NCI-H1694 (cell line): ENCODE measurements at places on chromosomes 3 and 15.

DNA sequence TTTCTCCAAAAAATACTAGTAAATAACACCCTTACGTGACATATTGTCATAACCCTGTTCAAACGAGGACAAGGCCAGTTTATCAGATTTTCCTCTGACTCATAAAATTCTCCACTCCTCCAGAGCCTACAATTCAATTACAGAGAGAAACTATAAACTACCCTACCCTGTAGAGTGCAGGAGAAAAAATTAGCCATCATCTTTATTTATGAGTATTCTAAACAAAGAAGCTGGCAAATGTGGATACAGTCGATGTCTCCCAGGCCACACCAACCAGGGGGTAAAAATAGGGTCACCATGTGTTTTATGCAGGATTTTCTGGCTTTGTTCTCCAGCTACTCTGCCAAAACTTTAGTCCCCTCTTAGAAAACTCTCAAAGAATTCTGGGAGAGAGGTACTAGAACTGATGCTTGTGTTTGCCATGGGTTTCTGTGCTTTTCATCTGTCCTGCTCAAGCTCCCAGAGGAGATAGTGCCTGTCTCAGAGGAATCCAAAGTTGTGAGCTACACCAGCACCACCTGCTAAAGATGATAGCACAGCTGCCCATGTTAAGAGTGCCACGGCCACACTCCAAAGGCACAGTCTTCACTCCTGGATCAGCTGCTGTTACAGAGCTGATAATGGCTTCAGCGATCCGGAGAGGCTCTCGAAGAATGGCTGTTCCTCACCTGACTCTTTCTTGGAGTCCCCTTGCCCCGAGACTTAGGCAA is 150.2 kb downstream of the IMPG2 start:
- DNase-seq, result no peak

DNA sequence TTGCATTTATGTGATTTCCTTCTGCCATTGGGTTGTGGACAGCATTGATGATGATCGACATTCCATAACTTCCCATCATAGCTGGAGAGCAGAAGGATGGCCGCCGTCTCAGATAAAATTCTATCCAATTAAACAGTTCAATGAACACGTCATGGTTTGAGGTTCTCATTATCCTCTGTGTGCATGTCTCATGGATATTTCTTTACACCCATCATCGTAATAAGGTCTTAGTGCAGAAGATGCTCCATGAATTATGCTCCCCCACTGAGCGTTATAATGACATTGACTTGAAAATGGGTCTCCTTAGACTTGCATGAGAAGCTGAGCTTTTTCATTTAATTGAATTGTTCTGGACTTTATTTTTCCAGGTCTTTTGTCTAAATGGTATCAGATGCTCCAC is 92.1 kb downstream of the TRIM42 start:
- DNase-seq, result no peak

DNA sequence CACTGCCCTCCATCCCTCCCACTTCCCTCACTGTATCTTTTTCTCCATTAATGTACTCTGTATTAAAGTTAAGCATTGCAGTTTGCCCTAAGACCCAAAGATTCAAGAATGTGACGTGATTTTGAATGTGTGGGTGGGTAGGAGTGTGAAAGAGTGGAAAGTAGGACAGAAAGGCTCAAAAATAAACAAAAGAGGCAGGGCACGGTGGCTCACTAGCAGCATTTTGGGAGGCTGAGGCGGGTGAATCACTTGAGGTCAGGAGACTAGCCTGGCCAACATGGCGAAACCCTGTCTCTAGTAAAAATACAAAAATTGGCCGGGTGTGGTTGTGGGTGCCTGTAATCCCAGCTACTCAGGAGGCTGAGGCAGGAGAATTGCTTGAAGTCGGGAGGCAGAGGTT is 18.4 kb downstream of the TFRC start:
- no peak for DNase-seq

DNA sequence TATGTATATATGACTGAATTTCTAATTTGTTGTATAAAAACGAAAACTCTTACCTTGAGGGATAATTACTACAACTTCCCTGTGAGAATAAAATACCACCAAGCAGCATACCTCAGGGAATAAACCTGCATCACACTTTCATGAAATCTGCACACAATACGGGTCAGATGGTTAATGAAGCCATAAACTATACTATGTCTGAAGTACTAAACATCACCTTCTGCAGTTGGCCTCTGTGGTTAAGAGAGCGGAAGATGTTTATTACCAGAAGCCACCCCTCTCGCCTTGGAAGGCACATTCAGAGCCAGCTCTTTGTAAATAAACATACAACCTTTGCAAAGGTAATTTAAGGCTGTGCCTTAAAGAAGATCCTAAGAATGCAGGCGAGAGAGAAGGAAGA is 462.1 kb upstream of the NR2F2 start:
- DNase-seq, result no peak

GRCh38 chr3:47057212-47057671 is 77.8 kb downstream of the NBEAL2 start:
- no peak for DNase-seq

- peak; percentile 92 for DNase-seq
These were observed 93.4 kb downstream of the CCNL1 start for GRCh38 chr3:157066335-157067098.

GRCh38 chr3:56763233-56763632 is 38.5 kb downstream of the ARHGEF3 start:
- no peak for DNase-seq

GRCh38 chr3:127041264-127041820 is 58.4 kb downstream of the PLXNA1 start:
- no peak for DNase-seq

- DNase-seq, result no peak
These were observed 164.5 kb downstream of the WNT5A start for GRCh38 chr3:55322638-55323037.

DNA sequence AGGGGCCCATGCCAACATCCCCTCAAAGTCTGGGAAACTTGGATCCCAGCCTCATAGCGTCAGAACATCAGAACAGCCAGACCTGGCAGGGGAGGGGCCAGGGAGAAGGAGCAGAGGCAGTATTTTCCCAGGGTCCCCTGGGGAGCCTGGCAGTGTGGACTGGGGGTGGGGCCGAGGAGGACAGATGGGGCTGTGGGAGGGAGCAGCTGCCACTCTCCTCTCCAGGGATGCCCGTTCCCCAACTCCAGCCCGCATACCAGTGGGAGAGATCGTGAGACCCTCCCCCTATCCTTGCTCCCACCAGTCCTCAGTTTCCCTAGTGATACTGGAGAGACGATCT is 6.5 kb upstream of the DNAJB8 start:
- DNase-seq, result peak; percentile 88

GRCh38 chr15:58705105-58705504 is 44.4 kb downstream of the ADAM10 start:
- no peak for DNase-seq

GRCh38 chr3:169607949-169608348 is 55.6 kb downstream of the MECOM start:
- no peak for DNase-seq

DNA sequence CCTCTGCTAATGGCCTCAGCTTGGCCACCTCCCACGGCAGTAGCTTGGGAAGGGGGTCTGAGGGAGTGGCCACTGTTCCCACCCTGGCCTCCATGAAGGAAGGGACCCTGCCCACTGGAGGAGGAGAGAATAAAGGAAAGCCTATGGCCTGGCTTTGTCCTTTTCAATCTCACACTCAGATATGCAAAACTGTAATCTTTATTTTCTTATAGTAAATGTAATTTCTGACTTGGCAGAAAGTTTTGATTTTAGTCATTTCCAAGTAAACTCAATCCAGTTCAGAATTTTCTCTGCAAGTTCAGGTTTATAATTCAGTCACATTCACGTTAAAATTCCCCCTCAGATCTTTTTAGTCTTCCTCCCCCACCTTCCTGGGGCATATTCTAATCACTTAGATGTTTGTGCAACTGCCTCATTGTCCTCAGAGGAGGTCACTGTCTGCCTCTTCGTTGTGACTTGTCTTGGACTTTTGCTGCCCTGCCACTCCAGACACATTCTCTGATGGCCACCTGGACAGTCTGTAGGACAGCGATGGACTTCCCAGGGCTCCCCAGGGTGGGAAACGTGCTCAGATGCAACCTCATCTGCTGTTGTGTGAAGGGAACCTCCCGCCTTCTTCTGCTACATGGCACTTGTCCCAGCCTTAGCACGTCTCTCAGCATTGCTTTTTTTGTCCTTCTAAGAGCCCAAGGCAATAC is 222.8 kb upstream of the TBL1XR1 start:
- DNase-seq, result no peak

GRCh38 chr3:117144853-117145252 is 435.3 kb downstream of the TUSC7 start:
- DNase-seq, result no peak

- no peak for DNase-seq
These were observed 1303.3 kb downstream of the OTOL1 start for GRCh38 chr3:162799910-162800309.

DNA sequence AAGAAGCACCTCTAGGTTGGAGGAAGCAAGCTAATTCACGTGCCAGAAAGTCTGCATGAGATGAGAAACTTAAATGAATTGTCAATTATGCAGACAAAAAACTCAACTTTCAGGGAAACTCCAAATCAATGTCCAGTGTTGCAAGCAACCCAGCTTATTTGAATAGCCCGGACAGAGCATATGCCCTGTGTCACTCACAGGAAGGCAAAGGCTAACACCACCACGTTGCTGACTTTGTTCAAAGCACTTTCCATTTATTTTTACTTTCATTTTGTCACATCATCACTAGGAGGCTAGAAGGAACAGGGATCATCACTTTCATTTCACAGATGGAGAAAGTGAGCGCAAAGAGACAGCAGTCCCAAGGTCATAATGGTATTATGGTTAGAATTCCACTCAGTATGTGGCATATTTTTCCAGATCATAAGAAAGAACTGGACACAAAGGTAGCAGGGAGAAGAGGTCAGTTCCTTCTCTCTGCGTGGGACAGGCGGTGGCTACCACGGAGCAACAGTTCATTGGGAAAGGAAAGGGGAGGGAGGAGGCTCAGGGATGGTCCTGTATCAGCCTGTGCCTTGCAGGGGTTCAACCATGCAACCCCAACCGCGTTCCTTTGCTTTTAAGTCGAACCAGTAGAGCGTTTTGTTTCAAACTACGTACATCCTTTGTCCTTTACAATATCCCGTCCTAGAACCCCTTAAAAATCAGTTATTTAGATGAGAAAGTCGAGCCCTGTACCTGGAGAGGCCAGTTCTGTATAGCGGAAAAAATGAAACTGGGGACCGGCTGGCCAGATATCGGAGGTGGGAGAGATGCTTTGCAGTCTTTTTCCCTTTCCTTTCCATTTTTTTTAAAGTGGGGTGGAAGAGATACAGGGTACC is 1.1 kb downstream of the HEG1 start:
- peak; percentile 14 for DNase-seq

DNA sequence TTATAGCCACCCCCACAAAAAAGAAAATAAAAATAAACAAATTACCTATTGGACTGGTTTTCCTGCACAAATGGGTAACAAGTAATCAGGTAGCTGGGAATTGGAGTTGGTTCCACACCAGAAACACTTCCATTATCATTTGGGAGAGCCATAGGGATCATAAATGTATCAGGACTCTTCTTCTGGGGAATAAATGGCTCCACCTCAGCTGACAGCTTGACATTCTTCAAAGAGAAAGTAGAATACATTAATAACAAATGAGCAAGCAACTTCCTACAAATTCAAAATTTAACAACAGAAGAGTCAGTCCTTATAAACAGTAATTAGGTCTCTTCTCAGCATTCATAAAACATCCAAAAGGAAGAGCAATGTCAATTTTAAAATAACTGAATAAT is 8.7 kb downstream of the SECISBP2L start:
- DNase-seq, result no peak

GRCh38 chr3:43389388-43390254 is 103.3 kb downstream of the SNRK start:
- no peak for DNase-seq

GRCh38 chr3:114057011-114057347 is 442 bp downstream of the QTRT2 start:
- DNase-seq, result no peak

- no peak for DNase-seq
These were observed 401.9 kb upstream of the TPRG1 start for GRCh38 chr3:188769831-188770230.

DNA sequence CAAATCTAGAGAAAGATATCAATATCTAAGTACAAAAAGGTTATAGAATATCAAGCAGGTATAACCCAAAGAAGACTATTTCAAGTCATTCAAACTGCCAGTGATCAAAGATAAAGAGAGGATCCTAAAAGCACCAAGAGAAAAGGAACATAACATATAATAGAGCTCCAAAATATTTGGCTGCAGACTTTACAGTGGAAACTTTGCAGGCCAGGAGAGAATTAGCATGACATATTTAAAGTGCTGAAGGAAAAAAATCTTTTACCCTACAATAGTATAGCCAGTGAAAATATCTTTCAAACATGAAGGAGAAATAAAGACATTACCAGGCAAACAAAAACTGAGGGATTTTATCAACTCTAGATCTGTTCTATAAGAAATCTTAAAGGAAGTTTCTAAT is 254.3 kb upstream of the ARHGEF26 start:
- DNase-seq, result no peak

- DNase-seq, result no peak
These were observed 31.6 kb downstream of the FAM227B start for GRCh38 chr15:49589030-49589429.

- no peak for DNase-seq
These were observed 139.9 kb upstream of the CHL1 start for GRCh38 chr3:56672-57071.

GRCh38 chr3:188472336-188472735 is 318.4 kb downstream of the LPP start:
- no peak for DNase-seq

DNA sequence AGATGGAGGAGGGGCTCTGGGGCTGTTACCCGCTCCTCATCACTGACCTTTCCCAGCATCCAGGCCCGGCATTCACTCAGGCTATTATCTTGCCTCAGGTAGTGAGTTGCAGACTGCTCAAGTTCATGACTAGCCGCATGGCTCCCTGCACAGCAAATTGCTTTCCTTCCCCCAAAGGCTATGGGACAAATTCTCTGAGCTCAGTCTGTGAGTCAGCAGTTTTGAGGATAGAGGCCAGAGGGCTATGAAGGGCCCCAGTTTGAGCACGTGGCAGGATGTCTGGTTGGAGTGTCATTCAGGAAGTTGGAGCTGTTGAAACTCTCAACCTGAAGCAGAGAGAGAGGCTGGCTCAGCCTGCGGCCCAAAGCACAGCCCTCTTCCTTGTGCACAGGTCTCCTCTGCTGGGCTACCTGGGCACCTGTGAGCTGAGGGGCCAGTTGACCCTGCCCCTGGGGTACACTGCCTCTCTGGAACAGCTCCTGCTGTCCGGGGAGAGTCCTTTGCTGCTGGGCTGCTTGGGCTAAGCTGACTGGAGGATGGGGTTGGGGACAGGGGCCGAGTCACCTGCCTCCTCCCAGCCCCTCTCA is 7.9 kb downstream of the FAH start:
- DNase-seq, result no peak

GRCh38 chr15:93028632-93029213 is 60.3 kb downstream of the RGMA start:
- DNase-seq, result no peak
